ENCODE measurements at places on chromosomes 2 and 18. TPM values are rescaled to one million over a fixed set of nuclear protein-coding genes. Genes with fewer than 3 reads are reported as not detected.

MGAT5 gene
- total RNA-seq, result 158 TPM

DNA sequence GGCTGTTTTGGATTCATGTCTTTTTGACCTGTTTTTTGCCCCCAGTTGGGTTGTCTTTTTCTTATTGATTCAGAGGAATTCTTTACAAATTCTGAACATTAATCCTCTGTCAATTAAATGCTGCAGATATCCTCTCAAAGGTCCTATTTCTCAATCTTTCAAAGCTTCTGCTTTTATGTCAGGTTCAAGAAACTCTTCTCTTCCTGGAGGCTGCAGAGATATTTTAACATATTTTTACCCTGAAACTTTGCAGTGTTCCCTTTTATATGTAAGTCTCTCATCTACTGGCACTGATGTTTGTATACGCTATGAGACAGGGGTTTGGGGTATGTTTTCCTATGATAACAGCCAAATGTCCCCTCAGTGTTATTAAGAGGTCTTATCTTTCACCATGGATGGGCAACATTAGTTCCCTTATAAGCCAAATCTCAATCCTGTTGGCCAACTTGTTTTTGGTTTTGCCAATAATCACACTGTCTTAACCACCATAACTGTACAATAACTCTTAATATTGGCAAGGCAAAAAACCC lies 159.3 kb downstream of the HDAC4 start:
- DNase-seq, result no peak

DNA sequence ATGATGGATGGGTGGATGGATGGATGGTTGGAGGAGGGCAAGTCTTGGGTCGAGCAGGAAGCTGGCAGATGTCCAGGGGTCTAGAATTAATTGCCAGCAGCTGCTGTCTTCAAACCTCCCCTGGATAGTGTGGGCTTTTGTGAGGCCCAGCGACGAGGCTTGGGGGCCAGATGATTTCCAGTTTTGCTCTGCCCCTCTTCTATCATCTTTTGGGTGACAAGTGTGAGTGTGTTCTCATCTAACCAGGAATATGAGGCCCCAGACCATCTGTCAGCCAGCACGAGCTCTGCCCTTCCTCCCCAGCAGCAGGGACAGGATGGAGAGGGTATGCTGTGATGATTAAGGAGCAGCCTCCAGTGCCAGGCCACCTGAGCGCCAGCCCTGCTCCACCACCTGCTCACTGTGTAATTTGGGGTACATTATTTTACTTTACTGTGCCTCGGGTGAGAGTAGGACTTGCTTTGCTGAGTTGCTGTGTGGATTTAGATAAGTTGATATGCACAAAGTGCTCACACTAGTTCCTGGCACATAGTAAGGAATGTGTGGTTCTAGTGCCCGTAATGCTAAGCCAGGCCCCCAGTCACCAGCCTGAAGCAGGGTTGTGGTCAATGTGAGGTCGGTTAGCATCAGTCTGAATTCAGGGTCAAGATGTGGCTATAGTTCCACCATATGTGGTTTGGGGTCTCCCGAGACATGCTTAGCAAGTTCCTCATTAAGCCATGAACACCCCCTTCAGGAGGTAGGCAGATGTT lies 251.1 kb downstream of the CYP26B1 start:
- no peak for DNase-seq

DNA sequence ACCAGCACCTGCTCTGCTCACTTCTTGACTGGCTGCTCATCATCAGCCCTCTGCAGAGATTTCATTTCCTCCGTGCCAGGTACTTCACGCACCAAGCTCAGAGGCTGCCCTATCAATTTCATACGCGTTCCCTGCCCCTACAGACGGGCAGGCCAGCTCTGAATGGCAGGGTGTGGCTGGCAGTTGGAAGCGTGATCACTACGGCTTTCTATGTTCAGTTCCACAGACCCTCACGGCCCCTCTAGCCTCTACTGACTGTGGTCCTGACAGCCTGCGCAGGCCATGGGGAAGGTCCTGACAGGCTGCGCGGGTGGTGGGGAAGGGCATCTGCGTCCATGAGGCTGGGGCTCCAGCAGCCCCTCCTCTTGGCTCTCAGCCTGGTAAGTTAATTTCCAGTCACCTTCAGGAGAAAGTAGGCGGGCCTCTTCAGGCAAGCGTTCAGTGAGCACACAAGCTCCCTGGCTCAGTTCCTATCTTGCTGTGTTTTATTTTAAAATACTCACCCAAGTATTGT lies 154.8 kb downstream of the ZNF236 start:
- no peak for DNase-seq
